ENCODE measurements at places on chromosomes 1 and 21.

DNA sequence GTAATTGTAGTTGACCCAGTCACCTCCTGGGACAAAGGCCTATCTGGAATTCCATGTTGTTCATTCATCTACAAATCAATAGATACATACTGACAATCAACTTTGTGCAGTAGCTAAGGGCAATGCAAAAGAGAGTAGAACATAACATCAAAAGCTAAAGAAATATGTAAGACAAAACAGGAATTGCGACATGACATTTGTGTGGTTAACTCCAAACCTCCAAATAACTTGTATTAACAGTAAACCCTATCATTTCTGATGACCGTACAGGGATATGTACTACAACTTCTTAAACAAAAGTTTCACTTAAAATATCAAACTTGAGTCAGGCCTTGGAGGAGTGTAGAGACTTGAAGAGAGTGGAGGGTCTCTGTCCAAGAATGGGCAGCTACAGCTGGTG lies 317.6 kb downstream of the SPATA17 start:
- no peak for DNase-seq

DNA sequence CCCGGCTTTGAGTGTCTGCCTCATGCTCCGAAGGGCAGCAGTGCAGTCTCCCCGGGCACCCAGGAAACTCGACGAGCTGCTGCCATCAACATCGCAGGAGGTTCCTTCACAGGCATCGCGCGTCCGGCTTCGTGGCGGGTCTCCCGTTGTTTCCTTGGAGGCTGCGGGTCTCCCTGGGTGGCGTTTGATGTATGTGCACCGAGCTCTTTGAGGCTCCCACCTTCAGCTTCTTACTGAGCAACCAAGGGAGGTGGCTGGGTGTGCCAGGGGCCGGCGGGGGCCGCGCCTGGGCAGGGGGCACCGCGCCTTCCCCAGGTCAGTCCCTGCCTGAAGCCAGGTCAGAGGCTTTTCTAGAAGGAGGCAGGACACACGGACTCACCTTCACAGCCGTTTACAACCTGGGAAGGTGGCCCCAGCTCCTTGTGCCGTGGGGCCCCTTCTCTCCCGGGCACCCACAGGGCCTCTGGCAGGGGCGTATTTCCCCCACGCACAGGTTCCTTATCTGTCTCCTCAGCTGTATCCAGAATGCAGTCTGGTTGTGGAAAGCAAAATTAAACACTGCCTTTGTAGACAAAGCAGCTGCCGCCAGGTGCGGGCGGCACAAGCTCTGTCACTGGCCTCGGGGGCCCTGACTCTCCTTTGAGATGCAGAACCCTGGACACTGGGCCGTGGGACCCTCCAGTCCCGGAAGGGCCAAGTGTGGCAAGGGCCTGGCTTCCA lies 21.7 kb upstream of the PEX10 start:
- DNase-seq, result no peak

DNA sequence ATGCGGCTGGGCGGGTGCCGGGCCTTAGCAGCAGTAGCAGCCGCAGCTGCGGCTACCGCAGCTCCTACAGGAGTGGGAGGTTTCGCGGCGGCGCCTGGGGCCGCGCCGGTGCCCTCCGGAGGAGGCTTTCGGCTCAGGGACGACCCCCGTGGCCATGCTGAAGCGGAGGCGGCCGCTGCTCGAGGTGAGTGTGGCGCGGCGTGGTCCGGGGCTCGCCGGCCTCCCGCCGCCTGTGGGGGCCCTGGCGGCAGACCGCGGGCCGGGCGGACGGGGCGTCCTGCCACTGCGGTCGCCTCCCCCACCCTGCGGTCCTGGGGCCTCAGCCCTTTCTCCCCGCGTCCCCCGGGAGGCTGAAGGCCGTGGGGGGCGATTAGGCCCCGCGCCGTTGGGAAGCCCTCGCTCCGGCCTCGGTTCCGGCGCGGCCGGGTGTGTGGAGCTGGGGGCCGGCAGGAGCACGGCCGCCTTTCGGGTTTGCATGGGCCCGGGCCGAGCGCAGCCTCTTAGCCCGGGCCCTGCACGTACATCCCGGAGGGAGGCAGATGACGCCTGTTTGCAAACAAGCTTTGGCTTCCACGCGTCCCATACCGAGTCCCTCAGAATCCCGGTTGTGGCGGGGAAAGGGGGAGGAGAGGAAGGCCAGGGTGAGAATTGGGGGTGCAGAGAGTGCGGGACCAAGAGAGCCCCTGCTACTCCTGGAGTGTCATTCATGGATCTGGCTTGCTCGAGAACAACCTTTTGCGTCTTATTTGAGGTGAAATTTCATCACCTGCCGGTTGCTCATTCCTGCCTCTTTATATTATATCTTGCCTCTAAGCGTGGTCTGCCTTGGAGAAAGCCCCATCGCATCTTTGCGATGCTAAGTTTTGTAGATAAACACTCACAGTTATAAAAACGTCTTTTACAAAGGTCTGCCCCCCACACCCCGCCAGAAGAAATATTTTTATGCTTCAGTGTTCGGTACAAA lies 613 bp downstream of the ZFYVE9 start:
- peak; percentile 40 for DNase-seq

DNA sequence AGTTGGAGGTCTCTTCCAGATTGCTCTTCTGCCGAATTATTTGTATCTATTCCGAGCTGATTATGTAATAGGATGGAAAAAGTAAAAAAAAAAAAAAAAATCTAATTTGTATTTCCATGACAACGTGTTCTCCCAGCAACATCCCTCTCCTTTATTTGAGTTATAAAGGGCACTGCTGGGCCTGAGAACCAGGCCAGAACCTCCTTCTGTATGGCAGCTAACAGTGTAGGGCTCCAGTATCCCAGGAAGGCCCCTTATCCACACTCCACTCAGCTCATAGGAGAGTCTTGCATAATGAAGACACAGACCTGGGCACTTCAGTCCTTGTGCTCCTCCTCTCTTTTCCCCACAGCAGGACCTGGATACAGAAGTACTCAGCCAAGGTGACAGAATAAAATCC lies 3.7 kb upstream of the IPO9 start:
- no peak for DNase-seq

DNA sequence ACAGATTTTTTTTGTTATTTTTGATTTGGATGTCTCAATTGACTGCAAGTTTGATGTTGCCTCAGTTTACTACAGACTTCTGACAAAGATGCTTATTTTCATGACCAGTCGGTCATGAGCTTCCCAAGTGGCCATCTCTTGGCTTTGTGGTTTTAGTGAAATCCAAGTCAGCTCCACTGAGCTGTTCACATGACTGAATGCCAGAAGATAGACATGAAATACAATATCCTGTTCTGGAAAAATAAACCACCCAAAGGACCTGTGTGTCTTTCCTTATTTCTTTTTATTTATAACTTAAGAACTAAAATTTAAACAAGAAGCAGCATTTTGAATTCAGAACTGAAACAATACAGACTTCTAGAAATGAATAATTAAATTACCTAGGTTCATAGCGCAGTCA lies 89.3 kb downstream of the HMCN1 start:
- DNase-seq, result no peak

GRCh38 chr1:246324711-246325110 lies 182.4 kb downstream of the SMYD3 start:
- peak; percentile 46 for DNase-seq

GRCh38 chr1:26839339-26839722 lies 12.8 kb downstream of the ZDHHC18 start:
- DNase-seq, result no peak

DNA sequence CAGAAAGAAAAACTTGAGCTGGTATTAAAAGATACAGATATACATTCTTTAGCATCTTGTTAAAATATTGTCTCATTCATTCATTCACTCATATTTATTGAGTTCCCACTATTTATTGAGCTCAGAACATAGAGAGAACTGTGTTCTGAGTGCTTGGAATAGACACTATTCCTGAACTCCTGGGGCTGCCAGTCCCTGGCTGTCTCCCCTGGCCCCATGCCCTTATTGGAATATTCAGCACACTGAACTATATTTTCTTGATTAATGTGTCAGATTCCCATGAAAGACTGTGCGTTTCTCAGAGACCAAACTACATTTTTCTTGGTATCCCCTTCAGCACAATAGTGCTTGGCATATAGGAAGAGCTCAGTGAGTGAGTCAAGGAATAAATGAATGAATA lies 44.0 kb upstream of the DAB1 start:
- DNase-seq, result no peak

DNA sequence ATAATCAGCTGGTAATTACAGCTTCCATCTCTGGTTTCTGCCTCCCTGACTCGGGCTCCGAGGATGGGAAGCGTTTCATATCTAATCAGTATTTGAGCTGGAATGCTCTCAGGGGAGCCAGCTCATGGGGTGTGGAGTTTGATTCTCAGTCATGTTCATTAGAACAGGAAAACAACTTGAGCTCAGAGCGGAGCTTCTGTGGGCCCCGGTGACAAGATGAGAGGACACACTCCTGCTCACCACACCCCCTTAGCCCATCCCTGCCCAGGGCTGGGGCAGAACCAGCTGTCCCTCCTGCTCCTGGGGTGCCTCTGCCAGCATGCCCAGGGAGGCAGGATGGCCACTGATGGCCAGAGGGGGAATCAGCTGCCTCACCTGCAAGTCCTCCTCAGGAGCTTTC lies 726.0 kb downstream of the PTPRU start:
- DNase-seq, result no peak

- DNase-seq, result no peak
Observed at GRCh38 chr1:11855430-11855829, 3.3 kb downstream of the NPPB start.

- DNase-seq, result no peak
Observed at GRCh38 chr21:43790010-43790524, 690 bp downstream of the RRP1 start.

GRCh38 chr1:194717941-194718340 lies 1531.5 kb upstream of the B3GALT2 start:
- no peak for DNase-seq

DNA sequence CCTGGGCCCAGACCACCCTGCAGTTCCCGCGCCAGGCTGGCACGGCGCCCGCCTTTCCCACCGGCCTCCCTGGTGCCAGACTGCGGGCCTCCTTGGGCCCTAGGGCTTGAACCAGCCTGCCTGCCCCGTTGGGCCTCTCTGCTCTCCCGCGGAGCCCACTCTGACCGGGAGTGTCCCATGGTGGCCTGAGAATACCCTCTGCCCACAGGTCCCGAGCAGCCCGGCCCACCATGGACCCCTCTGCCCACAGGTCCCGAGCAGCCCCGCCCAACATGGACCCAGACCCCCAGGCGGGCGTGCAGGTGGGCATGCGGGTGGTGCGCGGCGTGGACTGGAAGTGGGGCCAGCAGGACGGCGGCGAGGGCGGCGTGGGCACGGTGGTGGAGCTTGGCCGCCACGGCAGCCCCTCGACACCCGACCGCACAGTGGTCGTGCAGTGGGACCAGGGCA lies 7.9 kb downstream of the MIB2 start:
- no peak for DNase-seq

DNA sequence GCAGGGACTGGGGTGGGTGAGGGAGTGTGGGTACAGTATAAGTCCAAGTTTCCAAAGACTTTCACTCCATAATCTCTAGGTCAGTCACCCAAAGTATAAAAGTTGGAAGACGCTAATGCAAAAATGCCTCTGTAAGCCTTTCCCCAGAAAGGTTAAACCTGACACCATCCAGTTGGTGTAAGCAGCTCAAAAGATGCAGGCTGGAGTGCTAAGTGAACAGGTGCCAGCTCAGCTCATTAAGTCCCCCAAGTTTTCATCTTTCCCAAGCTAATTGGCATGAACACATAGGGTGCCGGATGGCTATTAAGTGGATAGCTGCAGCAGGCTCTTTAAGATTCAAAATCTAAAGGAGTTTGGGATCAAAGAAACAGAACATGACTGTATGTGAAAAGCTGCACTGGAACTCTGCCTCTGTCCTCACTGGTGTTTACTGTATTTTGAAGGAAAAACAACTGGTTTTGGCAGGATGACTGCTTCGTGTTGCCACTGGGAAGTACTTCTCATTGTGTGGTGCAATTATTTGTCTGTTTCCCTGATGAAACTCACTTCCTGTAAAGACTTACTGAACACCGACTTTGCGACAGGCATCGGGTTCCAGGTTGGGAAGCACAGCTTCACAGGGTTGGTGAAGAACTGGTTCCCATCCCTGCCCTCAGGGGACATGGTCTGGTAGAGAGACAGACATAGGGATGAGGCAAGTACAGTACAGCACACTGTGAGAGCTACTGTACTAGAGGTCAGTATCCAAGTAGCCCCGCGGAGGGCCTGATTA lies 152.7 kb downstream of the DAB1 start:
- DNase-seq, result no peak

- no peak for DNase-seq
Observed at GRCh38 chr21:44405948-44406872, 49.1 kb upstream of the LRRC3 start.

DNA sequence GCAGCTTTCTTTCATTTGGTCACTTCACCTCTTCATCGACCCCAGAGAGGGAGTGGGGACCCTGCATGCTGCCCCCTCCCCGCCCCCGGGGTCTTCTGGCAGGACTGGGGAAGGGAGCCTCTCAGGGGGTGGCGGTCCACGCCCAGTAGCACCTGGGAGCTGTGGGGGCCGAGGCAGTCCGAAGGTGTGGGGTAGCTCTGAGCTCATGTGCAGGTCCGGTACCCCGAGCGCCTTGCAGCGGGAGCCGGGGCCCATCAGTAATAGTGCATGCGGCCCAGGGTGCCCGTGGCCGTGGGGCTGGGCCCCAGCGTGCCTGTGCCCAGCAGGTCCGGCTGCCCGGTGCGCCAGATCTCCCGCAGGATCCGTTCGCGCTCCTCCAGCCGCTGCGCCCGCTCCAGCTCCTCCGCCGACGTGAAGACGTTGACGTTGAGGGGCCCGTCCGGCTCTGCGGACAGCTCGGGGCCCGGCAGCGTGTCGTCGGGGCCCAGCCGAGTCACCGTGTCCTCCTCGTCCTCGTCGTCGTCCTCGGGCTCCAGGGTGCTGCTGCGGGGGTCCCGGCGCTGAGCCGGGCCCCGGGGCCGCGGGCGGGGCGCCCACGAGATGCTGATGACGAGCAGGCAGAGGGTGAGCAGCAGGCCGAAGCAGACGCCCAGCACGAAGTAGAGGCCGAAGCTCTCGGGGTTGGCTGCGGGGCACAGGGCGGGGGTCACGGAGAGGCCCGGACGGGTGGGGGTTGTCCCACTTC lies 1.2 kb downstream of the EVA1B start:
- no peak for DNase-seq

DNA sequence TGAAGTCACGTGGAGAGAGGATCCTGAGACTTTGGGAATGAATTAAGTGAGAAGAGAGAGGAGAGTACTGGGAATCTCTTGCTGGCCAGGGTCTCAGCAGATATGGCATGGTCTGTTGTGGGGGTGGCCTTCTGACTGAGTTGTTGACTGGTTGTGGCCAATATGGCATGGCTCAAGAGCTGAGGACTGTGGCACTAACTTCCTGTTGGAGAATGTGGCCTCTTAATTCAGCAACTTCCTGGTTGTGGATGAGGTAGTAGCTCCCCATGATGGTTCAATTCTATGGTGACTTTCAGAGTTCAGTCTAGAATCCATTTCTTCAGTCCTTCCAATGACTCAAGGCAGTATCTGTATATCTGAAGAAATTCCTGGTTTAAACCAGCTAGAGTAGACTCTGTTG lies 44.7 kb upstream of the PAXBP1 start:
- DNase-seq, result no peak
